ENCODE measurements at places on chromosomes 12 and 14.

DNA sequence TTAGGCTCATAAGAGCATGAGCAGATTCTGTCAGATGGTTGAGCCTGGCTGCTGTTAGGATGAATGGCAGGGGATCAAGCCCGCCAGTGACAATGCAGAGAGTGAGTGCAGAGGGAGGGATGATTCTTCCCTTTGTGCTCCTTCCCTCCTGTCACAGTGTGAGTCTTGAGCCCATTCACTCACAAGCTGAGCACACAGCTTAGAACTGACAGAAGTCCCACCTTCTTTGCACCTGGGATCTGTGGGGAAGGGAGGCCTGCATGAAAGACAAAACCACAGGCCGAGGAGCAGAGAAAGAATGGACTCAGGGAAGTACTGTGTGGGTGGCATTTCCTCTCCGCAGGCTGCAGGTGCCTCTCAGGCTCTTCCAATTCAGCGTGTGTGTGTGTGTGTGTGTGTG is 160.6 kb downstream of the KCNA5 start:
- DNase-seq, result no peak

- DNase-seq, result no peak
These were observed 1.5 kb downstream of the ATP2B1 start for GRCh38 chr12:89706986-89707702.

DNA sequence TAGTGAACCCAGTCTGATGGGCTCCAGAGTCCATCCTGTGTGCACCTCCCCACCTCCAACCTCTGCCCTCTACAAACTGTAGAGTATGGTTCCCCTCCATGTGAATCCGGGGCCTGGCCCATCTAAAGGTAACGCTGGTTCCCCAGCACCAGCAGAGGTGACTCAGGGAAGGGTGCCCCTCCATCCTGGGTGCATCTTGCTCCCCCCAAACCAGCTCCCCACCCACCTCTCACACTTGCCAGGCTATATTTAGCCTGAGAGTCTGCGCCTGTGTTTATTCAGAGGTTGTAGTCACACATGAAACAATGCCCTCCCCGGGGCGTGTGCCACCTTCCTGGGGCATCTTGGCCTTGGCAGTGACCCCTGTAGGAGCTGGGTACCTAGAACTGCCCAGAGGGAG is 26.2 kb downstream of the RASAL1 start:
- DNase-seq, result no peak

DNA sequence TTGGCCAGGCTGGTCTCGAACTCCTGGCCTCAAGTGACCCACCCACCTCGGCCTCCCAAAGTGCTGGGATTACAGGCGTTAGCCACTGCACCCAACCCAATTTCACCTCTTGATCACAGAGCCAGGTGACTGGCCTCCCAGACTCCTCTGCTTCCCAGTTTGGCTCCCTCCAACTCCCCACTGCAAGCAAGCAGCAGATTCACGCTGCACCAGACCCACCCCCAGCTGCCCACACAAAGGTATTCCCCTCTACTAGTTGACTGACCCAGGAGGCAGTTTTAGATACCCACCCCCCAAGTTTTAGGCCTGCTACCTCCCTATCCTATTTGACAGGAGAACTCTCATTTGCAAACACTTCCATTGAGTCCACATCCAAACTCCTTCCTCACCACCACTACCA is 5.2 kb downstream of the RARG start:
- DNase-seq, result no peak
